NCI-H1417 treated with DMSO at 0.1 percent for 48 hours (cell line): ENCODE measurements at places on chromosomes 7 and 10.
A peak's percentile ranks its signal among the peaks of the same experiment; 100 is the strongest.

DNA sequence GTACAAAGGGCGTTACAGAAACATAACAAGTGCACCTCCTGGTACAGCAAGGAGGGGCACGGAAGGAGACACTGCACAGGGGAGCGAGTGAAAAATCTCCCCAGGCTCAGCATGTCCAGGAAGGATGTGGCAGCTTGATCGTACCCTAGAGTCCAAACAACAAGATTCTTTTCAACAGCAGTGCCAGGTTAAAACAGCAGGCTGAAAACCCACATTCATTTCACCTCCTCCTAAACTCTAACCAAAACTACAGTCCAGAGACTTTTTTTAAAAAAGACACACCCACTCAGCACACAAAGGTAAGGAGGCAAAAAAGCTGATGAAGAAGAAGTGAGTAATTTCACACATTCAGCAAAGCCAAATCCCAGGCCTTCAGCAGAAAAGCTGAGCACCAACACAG, 138.8 kb downstream of the SFMBT2 start:
- no peak for DNase-seq

DNA sequence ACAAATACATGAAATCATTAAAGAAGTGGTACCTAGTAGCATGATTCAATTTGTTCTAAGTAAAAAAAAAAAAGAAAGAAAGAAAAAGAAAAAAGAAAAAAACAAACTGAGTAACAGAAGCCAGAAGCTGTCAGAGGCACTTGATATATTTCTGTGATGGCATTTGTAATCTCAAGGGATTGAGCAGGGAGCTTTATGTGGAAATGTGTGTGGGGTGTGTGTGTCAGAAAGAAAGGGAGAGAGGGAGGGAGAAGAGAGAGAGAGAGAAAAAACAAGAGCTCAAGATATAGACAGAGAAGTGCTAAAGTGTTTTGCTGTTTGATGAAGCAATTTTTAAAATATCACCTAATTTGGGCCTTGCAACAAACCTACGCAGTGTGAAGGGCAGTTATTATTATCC, 357.6 kb upstream of the PCDH15 start:
- DNase-seq: no peak

DNA sequence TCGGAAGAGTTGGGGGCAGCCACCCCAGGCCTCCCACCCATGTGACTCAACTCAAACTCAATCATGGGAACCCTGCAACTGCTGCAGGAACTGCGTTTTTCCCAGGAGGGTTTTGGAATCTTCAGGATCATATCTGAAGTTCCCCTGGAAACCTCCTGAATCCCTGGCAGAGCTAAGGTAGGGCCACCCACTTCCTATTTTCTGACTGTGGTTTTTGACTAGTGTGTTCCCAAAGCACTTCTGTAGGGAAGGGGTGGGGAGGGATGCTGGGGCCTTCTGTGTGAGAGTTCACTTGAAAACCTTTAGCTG, 127.6 kb upstream of the UNC5B start:
- DNase-seq: no peak

- no peak for DNase-seq
Observed at GRCh38 chr7:84117304-84117703, 77.3 kb downstream of the SEMA3A start.

- no peak for DNase-seq
Observed at GRCh38 chr10:4174197-4174596, 389.2 kb upstream of the KLF6 start.

DNA sequence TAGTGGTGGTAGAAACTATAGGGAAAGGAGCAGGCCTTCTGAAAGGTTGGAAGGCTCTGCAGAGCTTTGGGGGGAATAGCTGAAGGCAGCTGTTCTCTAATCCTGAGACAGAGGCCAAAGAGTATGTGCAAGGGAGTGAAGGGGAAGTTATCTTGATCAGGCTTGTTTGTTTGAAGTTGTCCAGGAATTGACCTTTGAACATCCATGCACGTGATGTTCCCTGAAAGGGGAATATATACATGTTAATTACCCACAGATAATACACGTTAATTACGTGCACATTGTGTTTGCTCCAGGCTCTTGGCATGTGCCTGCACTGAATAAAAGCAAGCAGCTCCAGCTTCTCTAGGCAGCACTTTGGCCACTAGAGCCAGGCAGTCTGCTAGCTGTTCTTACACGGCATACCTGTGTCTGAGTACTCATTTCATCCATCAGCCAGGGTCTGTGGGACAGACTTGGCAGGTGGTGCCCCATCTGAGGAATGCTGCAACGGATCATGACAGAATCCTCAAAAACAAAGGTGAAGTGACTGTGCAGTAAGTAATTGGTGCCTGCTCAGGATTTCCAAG, 18.0 kb upstream of the STARD3NL start:
- DNase-seq: no peak

DNA sequence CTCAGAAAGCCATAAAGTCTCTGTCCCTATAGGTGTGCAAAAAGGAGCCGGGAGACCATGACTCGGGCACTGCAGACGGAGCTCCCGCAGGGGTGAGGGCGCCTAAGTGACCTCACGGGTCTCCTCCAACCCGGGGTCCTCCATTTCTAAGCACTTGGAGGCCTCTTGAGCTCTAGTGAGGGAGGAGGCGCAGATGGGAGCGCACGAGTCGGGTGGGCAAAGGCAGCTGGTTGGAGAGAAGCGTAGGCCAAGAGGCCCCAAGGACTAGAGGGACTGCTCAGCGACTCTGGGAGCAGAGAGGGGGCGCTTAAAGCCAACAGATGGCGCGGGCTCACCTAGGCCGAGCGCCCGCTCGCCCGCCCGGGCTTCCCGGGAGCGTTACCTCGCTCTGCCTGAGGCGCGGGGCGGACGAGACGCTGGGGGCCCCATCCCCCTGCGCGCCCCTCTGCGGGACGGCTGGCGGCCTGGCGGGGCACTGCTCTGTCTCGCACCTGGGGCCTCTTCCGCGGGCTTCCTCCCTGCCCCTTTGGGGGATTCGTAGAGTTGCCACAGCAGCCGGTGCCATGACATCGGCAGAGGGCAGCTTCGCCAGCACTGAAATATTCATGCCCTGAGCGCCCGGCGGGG, 523 bp upstream of the CDH23 start:
- peak; percentile 3 for DNase-seq

- DNase-seq: no peak
Observed at GRCh38 chr10:21832821-21833130, 170.8 kb downstream of the DNAJC1 start.

DNA sequence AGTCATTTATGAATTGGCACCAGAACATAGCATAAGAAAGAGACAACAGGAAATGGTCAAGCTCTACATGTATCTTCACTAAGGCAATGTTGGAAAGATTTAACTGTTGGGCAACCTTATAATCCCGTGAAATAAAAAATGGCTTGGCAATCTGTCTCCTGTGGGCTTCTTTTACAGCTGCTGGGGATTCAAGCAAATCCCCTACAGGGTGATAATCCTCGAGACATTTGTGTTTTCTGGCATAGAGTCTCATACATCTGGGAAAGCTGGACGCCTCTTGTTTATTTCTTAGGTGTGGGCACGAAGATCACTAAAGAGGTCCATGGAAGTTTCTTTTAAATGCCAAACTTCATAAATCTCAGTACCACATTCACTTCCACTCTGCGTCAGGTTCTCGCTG, 82.2 kb upstream of the GPR141 start:
- DNase-seq: no peak

GRCh38 chr7:79789584-79790345, 336.3 kb upstream of the MAGI2 start:
- no peak for DNase-seq

DNA sequence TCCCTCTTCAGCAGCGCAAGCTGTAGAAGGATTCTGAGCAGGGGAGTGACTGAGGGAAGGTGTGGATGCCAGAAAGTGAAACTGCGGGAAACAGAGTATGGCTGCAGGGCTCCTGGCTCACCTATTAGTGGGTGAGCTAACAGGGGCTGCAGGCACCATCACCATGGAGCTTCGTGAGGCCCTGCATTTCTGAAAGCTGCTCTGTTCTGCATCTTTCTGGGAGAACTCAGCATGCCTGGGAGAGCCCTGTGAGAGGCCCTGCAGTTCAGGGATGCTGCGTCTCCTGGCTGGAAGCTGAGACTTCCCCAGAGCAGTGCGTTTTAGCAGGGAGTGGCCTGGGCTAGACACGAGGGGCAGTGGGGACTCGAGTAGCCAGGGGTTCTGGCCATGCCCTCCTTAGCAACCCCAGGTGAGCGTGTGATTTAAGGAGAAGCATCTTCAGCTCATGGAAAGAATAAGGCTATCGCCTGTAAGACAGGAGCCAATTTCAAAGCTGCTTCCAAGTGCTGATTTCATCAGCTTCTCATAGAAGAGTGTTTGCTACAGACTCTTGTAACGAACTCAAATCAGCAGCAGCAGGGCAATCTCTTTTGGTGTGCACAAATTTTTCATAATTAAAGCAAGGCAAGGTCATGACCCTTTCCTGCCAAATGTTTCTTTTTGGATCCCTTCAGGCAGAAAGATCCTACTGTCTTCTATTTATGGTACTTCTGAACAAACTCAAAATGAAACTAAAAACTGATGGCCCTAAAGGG, 293.6 kb upstream of the ZNF32 start:
- no peak for DNase-seq

DNA sequence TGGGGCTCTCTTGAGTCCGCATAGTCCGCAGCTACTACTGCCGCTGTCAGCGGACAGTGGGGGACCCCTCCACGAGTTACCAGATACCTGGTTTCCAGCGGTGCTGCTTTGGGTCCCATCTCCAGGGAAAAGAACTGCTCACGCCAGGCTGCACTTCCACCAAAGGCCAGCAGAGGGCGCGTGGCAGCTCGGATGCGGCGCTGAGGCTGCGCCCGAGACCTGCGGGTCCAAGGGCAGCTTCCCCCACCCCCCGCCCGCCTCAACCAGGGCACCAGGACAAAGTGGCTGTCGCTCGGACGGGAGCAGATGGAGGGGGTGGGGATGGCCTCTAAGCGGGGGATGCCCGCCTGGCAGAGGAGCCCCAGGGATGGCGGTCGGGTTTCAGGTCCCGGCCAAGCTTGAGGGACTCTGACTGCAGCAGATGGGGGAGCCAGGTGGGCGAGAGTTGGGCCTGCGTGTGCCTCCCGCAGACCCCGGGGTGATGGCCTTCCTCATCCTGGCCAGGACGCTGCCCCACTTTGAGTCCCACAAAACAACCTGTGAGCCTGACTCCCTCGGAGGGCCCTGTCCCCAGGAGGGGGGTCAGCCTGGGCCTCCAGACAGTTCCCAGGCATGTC, 23.8 kb upstream of the ZNF735 start:
- DNase-seq: no peak
